Activated gamma-delta T cell treated with Interleukin-2 at 50 U/mL for 16 hours (primary cell): ENCODE measurements at places on chromosomes 16 and 17.

GRCh38 chr17:35645923-35646322 is 58.8 kb downstream of the AP2B1 start:
- no peak for DNase-seq

DNA sequence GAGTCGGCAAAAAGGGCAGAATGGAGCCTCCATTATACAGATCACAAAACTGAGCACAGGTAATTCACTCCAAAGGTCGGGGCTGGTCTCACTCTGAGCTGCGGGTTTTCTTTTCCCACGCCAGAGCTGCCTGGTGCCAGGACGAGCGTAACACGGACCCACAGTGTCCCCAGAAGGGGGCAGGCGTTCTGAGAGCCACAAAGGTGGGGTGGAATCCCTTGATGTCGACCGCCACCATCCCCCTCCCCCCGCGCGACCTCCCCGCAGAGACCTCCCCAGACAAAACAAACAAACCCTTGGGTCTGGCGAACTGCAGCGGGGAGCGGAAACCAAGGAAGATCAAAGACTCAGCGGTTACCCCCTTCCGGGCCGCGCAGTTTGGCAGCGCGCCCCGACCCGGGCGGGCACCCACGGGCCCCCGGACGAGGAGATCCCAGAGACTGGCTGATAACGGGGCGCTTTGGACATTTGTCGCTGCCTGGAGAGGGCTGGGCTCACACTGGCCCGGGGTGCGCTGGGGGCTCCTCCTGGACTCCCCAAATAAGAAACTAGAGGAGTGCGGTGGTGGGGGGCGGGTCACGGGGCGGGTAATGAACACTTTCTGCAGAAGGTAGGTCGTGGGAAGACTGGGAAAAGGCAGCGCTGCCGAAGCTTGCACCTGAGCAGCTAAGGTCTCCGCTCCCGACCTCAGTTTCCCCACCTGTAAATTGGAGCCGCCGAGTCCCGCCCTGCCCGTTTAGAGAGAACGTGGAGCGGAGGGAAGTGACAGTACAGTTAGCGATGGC is 664 bp upstream of the NKD1 start:
- peak; percentile 93 for DNase-seq

- no peak for DNase-seq
These were observed 5.7 kb downstream of the ATP2C2 start for GRCh38 chr16:84373907-84374489.

GRCh38 chr17:59397316-59398073 is 66.0 kb downstream of the YPEL2 start:
- no peak for DNase-seq

DNA sequence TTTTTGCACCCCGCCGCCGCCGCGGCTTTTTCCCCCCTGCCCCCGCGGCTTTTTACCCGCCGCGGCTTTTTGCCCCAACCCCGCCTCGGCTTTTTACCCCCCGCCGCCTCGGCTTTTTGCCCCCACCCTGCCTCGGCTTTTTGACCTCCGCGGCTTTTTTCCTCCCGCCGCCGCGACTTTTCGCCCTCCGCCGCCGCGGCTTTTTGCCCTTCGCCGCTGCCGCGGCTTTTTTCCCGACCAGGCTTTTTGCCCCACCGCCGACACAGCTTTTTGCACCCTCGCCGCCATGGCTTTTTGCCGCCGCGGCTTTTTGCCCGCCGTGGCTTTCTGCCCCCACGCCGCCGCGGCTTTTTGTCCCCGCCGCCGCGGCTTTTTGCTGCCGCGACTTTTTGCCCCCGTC is 137.0 kb upstream of the TP53TG3D start:
- no peak for DNase-seq

DNA sequence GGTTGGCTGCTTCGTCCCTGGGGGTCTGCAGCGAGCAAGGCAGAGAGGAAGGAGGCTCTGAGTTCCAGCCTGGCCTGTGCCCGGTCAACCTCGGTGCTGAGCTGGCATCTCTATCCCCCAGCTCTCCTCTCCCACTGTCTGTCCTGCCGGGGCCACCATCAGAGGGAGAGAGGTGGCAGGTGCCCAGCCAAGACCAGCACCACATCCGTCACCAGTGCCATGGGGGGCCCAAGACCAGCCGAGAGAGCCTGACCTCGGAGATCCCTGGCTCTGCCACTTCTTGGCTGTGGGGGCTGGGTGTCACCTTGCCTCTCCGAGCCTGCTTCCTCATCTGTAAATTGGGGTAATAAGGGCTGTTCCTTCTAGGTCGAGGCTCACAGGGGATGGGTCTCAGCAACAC is 560 bp upstream of the P2RX1 start:
- no peak for DNase-seq

DNA sequence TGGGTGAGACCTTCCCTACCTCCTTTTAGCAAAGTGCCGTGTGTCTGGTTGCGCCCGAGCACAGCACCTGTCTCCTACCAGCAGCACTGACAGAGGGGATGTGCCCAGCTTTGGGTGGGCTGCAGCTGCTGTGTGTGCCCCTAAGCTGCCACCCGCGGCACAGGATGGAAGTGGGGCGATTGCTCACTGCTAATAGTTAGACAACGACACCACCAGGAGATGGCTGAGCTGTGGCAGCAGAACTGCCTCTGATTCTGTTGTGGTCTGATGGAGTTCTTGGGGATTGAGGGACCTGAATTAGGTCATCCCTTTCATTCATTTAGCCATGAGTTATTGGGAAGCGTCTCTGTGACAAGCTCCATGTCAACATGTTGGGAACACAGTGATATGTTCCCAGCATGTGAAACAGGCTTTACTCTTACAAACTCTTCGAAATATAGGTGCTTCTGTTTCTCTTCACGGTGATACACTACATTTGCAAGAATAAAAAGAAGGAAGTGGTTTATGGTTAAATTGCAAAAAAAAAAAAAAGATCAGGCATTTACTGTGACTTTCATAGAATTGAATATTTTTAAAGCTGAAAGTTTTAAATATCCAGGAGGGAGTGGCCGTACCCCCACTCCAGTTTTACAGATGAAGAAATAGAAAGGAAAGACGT is 184.4 kb downstream of the MAF start:
- DNase-seq = peak; percentile 6

- no peak for DNase-seq
These were observed 276.8 kb downstream of the SEC14L1 start for GRCh38 chr17:77417575-77417974.

GRCh38 chr16:79210607-79211006 is 389.9 kb downstream of the MAF start:
- DNase-seq = no peak

- DNase-seq = no peak
These were observed 303.0 kb upstream of the IRX5 start for GRCh38 chr16:54627616-54628015.

DNA sequence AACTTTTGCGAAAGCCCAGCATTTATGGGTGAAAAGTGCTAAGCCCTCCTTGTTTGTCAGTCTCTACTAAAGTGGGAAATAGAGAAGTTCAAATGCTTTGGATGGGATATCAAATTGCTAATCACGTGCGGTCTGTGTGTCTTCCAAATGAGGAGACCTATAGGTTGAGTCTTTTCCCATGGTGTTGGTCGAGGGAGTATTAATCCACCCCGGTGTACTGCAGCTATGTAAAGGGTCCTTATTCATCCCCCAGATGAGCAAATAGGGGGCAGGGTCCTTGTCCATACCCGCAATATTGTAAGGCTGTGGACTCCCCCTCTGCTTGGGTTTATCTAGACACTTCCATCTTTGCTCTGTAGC is 14.6 kb downstream of the KIAA0513 start:
- no peak for DNase-seq

GRCh38 chr16:21563676-21564075 is 35.7 kb upstream of the METTL9 start:
- no peak for DNase-seq

- peak; percentile 48 for DNase-seq
These were observed 480 bp upstream of the PROCA1 start for GRCh38 chr17:28712032-28712704.

DNA sequence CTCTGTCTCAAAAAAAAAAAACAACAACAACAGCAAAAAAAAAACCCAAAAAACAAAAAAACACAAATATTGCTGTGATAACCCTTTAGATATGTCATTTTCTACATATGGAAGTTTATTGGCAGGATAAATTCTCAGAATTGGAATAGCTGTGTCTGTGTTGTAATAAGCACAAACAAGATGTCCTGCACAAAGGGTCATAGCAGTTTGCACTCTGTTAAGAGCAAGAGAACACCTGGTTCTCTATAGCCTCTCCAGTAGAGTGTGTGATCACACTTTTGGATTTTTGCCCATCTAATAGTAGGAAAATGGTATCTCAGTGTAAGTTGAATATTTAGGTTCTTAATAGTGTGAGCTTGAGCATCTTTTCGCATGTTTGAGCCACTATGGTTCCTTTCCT is 60.4 kb downstream of the USP43 start:
- DNase-seq = no peak

- DNase-seq = no peak
These were observed 32.7 kb downstream of the ITGB3 start for GRCh38 chr17:47286198-47286914.

GRCh38 chr16:54280751-54281150 is 5.8 kb downstream of the IRX3 start:
- no peak for DNase-seq

- no peak for DNase-seq
These were observed 38.1 kb upstream of the C16orf82 start for GRCh38 chr16:27028591-27029110.

DNA sequence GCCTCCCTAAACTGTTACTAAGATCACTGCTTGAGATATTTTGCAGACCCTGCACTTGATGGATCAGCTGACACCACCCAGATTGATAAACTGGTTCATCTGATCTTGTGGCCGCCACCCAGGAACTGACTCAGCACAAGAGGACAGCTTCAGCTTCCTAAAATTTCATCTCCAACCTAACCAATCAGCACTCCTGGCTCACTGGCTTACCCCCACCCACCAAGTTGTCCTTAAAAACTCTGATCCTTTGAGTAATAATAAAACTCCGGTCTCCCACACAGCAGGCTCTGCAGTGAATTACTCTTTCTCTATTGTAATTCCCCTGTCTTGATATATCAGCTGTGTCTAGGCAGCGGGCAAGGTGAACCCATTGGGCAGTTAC is 174.8 kb downstream of the UTP18 start:
- DNase-seq = no peak

- DNase-seq = no peak
These were observed 31.4 kb upstream of the ABCA6 start for GRCh38 chr17:69173118-69173517.

GRCh38 chr17:41891135-41892020 is 26.2 kb upstream of the KLHL11 start:
- DNase-seq = no peak
